ENCODE measurements at places on chromosomes 5 and 9.

GRCh38 chr9:134695144-134695543, 53.5 kb downstream of the COL5A1 start:
- DNase-seq, result no peak

- no peak for DNase-seq
Observed at GRCh38 chr5:19626211-19626610, 361.8 kb downstream of the CDH18 start.

DNA sequence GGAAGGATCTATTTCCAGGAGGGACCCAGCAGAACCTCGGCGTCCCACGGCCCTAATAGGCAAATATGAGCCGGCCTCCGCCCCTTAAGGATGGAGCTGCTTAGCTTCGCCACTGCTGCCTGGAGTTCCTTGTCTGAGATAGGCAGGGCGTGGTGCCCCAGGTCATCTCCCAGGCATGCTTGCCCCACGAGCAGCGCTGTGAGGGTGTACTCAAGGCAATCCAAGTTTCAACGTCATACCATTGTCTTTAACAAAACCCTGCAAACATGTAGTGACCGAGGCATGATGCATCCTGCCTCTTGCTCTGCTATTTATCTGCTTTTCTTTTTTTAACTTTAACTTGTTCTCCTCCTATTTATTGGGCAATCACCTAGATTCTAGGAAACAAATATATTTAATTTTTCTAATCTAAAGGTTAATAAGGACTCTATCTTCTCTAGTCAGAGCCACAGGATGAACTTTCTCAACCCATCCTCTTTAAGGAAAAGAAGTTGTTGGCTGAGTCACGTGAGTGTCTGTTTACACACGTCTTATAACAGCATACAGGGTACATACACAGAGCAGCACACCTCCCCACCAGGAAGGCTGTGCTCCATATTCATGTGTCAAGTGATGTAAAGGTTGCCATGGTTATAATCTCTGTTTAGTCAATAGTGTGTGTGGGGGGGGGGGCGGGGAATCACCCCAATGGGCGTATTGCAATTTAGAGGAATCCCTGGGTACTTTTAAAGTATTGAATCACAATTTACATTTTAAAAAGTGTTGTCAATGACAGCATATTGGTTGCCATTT, 27.3 kb upstream of the ZSWIM6 start:
- peak; percentile 50 for DNase-seq

DNA sequence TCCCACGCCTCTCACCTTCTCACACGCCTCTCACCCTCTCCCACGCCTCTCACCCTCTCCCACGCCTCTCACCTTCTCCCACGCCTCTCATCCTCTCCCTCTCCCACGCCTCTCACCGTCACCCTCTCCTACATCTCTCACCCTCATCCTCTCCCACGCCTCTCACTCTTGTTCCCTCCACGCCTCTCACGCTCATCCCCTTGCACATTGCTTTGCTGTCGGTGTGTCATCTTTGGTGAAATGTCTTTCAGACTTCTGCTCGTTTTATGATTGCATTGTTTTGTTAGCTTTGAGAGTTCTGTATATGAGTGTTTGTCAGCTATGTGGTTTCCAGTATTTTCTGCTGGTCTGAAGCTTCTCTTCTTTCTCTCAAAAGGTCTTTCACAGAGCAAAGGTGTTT, 102.7 kb downstream of the EHMT1 start:
- no peak for DNase-seq

GRCh38 chr9:110104261-110104809, 103.6 kb downstream of the C9orf152 start:
- no peak for DNase-seq

DNA sequence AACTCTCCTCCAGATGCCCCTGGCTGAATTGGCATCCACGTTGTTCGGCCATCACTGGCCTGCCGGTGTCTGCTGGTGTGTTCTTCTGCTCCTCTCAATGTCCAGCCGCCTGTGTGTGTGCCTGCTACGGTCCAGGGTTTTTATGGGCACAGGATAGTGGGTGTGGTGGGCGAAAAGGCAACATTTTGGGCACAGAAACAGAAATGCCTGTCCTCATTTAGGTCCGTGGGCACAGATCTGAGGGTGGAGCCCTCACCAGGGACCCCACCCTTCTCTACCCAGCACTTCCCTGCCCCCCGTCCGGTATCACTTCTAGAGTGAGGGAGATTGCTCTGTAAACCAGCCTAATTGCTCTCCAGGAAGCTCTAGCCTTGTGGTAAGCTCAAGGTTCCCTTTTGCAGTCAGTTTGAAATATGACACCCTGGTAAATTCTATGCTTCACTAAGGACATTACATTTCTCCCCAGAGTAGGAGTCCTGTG, 410.1 kb downstream of the MAT2B start:
- no peak for DNase-seq

DNA sequence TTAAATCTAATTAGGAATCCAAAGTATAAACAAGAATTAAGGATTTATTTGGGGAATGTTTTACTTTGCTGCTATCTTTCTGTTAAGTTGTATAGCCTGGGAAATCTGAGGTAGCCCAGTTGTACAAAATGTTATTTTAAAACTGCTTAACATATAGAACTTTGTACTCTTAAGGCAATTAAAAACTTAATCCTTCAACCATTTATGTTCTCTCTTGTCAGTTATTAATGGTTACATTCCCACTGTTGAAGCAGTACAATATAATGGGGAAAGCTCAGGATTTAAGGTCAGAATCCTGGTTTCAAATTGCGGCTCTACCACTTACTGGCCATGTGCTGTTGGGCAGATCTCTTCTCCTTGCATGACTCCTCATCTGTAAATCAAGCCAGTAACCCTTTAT, 32.7 kb downstream of the FBXO38 start:
- DNase-seq, result no peak

- no peak for DNase-seq
Observed at GRCh38 chr5:115480271-115480670, 64.3 kb downstream of the FEM1C start.
